Esophagus squamous epithelium (tissue), 5 donors: ENCODE measurements at places on chromosomes 7 and 10.

GRCh38 chr7:44050915-44051560 lies 6.5 kb downstream of the DBNL start:
- DNase-seq: no peak

- DNase-seq: no peak
Observed at GRCh38 chr10:118922226-118922625, 107.3 kb upstream of the NANOS1 start.

- DNase-seq: no peak
Observed at GRCh38 chr10:11874568-11875493, 51.7 kb downstream of the PROSER2 start.

DNA sequence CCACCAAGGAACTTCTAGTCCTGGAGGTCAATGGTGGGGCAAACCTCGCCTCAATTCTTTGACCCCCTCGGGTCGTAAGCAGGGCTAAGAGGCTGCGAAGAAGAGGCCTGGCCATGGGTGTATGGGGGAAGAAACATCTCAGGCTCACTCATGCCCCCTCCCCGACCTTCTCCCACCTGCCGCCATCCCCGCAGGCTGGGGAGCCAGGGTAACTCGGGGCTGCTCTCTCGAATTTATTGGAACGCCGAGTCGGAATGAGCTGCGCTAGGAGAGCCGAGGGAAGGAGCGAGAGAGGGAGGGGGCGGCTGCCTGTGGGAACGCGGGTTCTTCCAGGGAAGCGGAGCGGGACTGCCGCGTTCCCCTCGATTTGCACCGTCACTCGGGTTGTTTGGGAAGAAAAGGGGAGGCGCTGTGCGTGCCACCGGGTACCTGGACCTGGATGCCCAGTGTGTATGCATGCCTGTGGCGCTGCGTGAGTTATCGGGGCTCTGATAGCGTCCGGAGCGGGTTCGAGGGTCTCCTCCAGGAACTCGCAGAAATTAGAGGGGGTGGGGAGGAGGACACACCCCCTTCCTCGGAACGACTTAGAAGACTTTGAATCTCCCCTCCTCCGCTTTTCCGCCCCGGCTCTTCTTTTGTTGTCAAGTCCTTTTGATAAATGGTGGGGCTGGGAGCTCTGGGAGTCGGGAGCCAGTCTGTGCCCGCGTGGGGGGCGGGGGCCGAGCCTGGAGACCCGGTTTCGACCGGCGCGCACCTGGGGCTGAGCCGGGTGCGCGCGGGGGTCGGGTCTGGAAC lies 1.8 kb upstream of the ZNF503 start:
- no peak for DNase-seq

DNA sequence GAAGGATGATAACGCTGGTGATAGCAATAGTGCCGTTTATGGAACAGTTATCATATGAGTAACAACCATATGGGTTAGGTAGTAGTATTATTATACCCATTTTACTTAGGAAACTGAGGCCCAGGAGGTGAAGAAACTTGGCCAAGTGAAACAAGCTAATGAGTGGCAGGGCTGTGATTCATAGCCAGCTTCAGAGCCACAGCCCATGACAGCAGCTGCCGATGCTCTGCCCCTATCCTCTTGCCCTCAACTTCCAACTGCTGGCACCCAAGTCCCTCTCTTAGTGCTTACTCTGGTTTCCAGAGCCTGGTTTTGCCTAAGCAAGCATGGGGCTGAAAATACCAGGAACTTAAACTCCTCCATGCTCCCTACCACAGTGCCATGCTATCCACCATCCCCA lies 12.3 kb downstream of the SH3PXD2A start:
- DNase-seq: no peak

DNA sequence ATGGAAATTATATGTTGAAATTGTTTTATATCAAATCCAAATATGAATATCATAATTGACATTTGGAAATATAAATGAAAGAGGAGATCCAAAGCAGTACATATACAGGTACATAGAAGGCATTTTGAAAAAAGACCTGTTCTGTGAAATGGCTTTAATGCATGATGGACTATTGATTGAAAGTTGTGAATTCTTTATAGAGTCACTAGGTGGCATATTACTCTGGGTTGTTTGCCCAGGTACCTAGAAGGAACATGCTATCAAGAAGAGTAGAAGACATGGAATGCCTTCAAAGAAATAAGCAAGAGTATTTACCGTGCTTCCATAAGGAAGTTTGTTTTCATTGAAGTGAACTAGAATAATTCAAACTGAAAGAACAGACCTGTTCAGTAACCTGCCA lies 160.0 kb upstream of the ANK3 start:
- no peak for DNase-seq

DNA sequence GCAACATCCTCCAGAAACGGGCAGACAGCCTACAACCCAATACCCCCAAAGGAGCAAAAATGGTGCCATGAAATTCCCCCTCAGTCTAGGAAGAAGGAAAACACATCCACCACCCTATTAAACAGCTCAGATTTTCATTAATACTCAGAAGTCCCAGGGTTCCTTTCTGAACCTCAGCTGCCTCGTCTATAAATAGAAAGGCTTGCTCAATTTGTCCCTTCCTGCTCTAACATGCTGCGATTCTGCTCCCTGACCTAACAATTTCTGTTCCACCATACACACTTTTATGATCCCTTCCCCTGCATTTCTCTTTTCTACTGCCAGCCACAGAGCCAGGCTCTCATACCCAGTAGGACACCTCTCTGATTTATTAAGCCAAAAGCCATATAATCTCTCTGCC lies 68.1 kb downstream of the MTERF1 start:
- DNase-seq: no peak

DNA sequence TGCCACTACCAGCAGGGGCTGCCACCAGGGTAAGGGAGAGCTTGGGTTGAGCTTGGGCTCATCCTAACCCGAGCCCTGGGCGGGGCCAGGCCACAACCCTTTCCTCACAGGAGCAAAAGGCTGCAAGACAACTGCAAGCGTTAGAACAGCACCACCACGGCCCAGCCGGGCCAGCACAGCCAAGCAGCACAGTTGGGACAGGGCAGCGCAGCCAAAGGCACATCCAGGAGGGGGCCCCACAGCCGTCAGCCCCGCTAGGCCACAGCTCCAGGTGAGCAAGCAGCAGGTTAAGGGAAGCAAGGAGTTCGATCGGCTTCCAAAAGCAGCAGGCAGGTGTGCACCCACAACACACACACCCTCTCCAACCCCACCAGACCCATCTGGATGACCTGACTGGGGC lies 7.0 kb upstream of the NDST2 start:
- no peak for DNase-seq

GRCh38 chr10:112701878-112702255 lies 248.2 kb upstream of the TCF7L2 start:
- no peak for DNase-seq

GRCh38 chr10:15202639-15203038 lies 34.1 kb upstream of the NMT2 start:
- no peak for DNase-seq

GRCh38 chr7:43583424-43584194 lies 701 bp downstream of the STK17A start:
- no peak for DNase-seq

GRCh38 chr10:96998329-96998888 lies 166.3 kb downstream of the LCOR start:
- DNase-seq: no peak
